Muscle of leg (tissue), 16 donors: ENCODE measurements at places on chromosomes 16 and 17.

DNA sequence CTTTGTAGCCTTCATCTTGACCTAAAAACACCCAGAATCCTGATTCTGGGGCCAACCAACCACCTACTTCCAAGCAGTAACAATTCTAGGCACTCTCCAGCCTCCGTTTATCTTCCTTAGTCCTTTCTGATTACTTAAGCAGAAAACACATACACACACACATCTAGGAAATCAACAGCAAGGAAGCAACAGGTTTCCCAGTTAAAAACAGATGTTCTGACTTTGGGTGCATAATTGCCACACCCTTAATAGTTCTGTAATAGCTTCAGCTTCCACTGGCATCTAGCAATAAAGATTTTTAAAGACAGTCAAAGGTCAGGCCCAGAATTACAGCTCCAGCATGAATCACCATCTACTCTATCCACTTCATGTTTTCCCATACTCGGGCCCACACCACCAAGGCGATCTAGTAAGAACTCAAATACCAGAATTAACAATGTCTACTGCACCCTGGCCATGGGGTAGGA, 2.6 kb downstream of the ARHGAP17 start:
- DNase-seq = no peak

GRCh38 chr16:67441271-67441753, 10.4 kb downstream of the HSD11B2 start:
- DNase-seq = peak; percentile 85

- peak; percentile 25 for DNase-seq
Observed at GRCh38 chr17:41547921-41548843, 20.1 kb upstream of the KRT19 start.

GRCh38 chr17:4161192-4161966, 18.4 kb downstream of the CYB5D2 start:
- no peak for DNase-seq

GRCh38 chr17:60817192-60817591, 139.5 kb downstream of the BCAS3 start:
- DNase-seq = peak; percentile 24

DNA sequence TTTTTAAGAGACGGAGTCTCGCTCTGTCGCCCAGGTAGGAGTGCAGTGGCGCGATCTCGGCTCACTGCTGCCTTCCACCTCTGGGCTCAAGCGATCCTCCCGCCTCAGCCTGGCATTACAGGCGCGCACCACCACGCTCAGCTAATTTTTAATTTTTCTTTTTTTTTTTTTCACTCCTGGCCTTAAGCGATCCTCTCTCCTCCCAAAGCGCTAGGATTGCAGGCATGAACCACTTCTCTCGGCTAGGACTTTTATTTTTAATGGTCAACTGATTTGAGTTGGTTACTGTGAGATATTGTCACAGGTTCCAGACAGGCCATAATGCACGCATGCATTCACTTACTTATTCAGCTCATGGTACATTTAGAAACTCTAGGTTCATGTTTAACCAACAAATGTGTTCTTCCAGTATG, 888 bp downstream of the PIGW start:
- DNase-seq = no peak

DNA sequence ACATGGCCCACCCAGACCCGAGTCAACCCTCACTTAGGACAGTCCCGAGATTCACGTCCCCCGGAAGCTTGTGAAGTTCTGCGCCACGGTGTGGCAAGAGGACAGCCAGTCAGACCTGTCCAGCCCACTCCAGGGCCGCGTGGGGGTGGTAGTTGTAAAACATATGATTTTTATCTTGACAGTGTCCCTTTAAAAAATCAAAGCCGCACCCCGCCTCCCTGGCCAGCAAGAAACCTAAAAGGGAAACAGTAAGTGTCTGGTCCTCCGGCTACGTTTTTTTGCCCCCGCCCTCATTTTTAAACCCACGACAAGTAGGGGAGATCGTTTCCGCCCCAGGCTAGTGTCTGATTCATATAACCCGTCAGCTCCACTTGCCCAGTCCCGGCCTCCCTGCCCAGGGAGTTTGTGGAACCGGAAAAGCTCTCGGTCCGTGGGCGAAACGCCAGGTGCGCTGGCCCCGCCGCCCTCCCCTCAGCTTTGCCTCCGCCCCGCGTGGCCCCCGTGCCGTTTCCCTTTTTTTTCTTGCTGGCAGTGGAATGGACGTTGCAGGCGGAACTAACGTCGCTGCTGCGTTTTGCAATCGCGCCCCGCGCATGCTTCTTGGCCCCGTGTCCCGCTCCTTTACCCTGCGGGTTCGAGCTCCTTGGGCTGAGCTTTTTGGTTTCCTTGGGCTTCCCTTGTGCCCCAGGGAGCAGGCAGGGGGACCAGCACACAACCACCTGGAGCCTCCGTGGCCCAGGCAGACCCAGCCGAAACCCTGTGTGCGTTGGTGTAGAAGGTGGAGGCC, 13.3 kb upstream of the NUDT16L1 start:
- peak; percentile 81 for DNase-seq

GRCh38 chr16:47150067-47150466, 6.3 kb upstream of the NETO2 start:
- no peak for DNase-seq

GRCh38 chr16:88070989-88071625, 119.9 kb downstream of the BANP start:
- DNase-seq = no peak
